ENCODE measurements at places on chromosomes 3 and 15.

- DNase-seq: no peak
These were observed 4.3 kb downstream of the SLC25A38 start for GRCh38 chr3:39387411-39387975.

- DNase-seq: peak; percentile 76
These were observed 293.3 kb downstream of the MEX3B start for GRCh38 chr15:81752546-81752942.

DNA sequence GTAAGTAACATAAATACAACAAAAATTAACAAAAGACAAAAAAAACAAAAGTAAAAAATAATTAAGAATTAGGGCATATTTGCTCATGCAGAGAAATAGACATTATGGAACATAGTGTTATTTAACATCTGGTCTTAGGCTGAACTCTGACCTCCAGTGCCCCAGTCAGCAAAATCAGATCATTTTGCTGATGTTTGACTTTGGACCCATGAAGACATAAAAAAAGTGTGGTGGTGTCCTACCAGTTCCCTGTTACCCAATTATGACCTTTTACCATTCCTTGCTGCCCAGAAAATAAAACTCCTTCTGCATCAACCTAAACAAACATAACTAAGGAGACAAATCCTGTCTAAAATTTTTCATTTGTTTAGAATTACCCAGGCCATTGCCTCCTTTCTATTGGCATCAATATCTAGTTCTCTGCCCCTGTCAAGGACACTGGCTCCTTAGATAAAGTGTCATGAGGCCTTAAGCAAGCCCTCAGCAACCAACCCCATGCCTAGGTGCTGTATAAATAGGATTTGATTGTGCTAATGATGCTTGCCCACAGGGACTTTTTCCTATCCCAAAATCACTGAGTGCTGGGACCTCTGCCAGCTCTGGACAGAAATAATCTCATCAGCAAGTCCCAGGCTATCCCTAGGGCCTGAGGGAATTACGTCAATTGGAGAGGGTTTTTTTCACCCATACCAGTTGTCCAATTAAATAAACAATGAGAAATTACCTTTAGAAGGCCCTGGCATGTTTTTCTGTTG, 334.5 kb upstream of the UMPS start:
- DNase-seq: no peak

DNA sequence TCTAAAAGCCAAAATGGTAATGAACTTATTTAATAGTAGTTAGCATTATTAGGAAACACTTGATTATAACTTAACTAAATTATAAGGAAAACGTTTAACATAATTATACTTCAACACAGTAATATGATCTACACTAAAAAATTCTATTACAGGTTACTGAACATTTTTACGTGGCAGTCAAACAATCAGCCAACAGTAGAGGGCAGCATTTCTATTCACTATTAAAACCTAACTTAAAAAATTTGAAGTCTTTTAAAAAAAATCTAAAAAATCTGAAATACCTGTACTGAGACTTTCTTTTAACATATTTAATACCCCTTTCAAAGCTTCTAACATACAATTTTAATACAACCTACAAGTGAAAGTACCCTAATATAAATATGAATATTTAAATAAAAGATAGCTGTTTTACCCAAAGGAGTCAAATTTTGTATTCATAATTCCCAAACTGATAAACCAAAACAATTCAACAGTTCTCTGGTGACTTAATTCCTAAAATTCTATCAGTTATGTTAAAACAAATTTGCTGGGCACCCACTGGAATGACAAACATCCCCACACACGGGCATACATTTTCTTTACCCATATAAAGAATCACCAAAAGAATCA, 41.5 kb downstream of the DLG1 start:
- peak; percentile 56 for DNase-seq

- no peak for DNase-seq
These were observed 307.1 kb downstream of the TLE3 start for GRCh38 chr15:69790632-69791031.

- no peak for DNase-seq
These were observed 30.3 kb downstream of the HCLS1 start for GRCh38 chr3:121630355-121630754.

- peak; percentile 92 for DNase-seq
These were observed 27.0 kb upstream of the APH1B start for GRCh38 chr15:63250312-63250965.

- DNase-seq: no peak
These were observed 5.4 kb downstream of the NDUFB4 start for GRCh38 chr3:120601554-120601953.

GRCh38 chr3:112497897-112498548, 1.2 kb downstream of the BTLA start:
- DNase-seq: no peak

DNA sequence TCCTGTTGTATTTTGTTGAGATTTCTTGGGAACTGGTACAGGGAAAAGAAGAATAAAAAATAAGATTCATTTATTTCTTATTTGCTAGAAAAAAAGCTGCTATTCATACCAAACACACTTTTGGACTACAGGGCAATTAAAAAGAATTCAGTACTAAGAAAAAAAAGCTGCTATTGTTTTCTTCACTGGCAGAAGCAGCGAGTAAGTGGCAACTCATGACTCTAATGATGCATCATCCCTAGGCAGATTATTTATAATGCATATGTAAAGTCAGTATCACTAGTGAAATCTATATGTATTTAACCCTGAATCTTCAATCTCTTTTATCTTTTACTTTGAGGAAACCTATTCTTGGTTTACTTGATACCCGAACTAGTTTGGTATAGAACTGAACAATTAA, 15.2 kb downstream of the PFN2 start:
- no peak for DNase-seq

DNA sequence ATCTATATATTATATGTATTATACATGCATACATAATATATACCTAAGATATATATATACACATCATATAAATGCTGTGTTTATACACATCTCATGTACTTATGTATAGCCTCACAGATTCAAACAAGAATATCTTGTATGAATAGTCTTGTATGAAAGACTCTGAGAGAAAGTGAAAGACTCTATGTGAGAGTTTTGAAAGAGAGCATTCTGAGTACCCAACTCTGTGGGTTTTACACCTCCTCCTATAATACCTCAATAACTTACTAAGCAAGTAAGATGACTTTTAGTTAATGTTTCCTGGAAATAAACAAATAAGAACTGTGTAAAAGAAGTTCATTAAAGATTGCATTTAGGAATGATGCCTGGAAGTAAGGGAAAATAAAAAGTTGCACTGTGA, 108.1 kb upstream of the GMNC start:
- no peak for DNase-seq

- DNase-seq: no peak
These were observed 15.8 kb downstream of the PODXL2 start for GRCh38 chr3:127644641-127645370.

DNA sequence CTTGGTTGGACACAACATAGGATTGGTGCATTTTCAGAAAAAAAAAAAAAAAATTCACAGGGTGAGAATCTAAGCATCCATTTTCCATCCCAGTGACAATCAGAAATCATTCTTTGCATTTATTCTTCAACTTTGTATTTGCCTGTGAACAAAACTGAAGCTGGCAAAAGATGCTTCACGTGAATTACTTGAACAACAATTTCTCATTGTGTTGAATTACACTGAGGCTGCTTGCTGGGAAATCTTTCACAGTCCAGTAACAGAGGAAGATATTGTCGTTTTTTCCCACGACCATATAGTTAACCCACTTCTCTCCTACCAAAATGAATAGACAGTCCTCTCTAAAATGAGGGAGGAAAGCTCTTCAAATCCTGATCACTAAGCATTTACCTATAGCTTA, 4.3 kb upstream of the SLCO3A1 start:
- DNase-seq: no peak

GRCh38 chr3:119322021-119322834, 28.0 kb downstream of the ARHGAP31 start:
- peak; percentile 25 for DNase-seq

- no peak for DNase-seq
These were observed 184.4 kb upstream of the UMPS start for GRCh38 chr3:124545891-124546290.

DNA sequence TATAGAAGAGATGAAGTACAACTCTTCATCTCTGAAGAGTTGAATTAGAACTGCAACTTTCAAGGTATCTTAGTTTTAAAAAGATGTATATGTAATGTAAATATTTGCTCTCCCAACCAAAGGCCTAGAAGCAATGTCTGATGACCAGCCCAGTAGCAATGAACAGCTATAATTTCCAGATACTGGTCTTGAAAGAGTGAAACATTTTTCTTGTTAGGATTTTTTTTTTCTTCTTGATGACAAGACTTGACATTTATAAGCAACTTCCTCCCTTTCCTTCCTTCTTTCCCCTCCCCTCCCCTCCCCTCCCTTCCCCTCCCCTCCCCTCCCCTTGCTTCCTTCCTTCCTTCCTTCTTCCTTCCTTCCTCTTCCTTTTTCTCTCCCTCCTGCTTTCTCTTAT, 423.4 kb downstream of the ZIC1 start:
- no peak for DNase-seq

DNA sequence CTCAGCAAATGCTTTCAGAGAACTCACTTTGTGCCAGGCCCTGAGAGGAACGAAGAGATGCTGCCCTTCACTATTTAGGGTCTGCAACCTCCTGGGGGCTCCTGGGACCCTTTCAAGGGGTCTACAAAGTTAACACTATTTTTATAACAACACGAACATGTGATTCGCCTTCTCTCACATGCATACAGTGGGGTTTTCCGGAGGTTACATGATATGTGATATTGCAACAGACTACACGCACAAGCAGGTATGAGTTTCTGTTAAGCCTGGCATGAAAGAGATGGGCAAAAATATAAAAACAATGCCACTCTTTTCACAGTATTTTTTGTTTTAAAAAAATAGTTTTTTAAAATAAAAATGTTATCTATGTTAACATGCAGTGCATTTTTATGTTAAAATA, 10.3 kb downstream of the STARD5 start:
- no peak for DNase-seq

DNA sequence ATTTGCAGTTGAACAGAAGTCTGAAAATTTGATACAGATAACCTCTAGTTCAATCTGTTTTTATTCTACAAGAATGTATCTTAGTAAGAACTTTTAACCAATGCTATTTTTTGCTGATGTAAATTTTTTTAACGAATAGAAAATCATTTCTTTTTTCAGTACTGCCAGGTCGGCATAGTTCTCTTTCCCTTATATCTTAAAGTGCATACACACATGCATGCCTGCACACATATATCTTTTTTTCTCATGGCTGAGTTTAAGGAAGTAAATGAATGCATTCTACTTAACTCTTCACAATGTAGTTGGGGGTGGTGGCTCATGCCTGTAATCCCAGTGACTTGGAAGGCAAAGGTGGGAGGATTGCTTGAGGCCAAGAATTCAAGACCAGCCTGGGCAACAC, 48.4 kb downstream of the BLM start:
- no peak for DNase-seq

DNA sequence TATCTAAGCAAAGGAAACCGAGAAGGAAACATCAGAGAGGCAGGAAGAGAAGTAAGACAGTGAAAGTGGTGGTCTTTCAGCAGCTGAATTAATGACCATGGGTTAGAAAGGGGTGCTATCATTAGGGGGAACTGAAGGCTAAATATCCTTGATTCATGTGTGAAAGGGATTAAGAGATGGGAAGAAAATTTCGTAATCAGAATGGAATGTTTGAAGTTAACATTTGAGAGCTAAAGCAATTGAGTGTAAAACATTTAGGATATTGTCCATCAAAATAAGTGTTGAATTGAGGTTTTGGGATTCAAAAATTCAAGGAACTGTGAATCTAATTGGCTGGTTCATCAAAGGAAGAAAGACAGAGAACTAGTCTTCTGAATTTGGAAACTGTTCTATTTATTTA, 4.1 kb upstream of the ECT2 start:
- no peak for DNase-seq

Measured in cardiac muscle cell (in vitro differentiated cells and primary cell).